ENCODE measurements at places on chromosomes 3 and 15.
A peak's percentile ranks its signal among the peaks of the same experiment; 100 is the strongest.

DNA sequence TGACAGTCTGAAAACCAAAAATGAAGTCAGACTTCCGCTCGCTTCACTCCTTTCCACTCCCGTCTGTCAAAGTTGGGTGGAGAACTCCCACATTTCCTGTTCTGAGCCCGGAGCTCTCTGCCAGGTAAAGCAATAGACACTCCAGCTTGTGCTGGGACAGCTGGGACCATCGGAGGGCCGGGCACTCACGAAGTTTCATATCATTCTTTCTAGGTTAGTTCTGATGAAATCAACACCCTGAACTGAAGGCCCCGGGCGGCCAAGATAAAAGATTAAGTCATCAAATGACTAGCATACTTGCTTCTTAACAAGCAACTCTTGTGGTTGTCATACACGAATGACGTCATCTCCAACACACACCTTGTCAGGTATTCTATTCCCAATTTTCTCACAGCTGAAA is 42.1 kb downstream of the MAGI1 start:
- H3K4me3 ChIP-seq, result no peak overlapping the region
- DNase-seq, result no peak
- no peaks in the 10 kb centered on the region for H3K36me3 ChIP-seq
- no peaks in the 10 kb centered on the region for H3K4me1 ChIP-seq
- no peak overlapping the region for H3K27ac ChIP-seq
- no peaks in the 10 kb centered on the region for H3K27me3 ChIP-seq

GRCh38 chr15:99296386-99296785 is 45.1 kb downstream of the LRRC28 start:
- no peaks in the 10 kb centered on the region for H3K27me3 ChIP-seq
- no peak overlapping the region for H3K27ac ChIP-seq
- H3K4me3 ChIP-seq, result no peak overlapping the region

DNA sequence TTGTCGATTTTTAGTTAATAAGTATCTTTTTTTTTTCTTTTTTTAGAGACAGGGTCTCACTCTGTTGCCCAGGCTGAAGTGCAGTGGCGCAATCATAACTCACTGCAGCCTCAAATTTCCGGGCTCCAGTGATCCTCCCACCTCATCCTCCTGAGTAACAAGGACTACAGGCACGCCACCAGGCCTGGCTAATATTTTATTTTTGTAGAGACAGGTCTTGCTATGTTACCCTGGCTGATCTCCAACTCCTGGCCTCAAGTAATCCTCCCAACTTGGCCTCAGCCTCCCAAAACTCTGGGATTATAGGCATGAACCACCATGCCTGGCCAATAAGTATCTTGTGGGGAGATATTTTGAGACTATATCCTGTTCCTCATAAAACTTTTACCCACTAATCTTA is 29.4 kb upstream of the ARID3B start:
- H3K4me1 ChIP-seq, result peaks cover 20% of the 10 kb centered on the region
- H3K36me3 ChIP-seq, result peaks cover 6% of the 10 kb centered on the region
- peak overlapping the region; percentile 53 for H3K27ac ChIP-seq
- no peaks in the 10 kb centered on the region for H3K27me3 ChIP-seq
- H3K4me3 ChIP-seq, result peak overlapping the region; percentile 60
- DNase-seq, result no peak

- H3K27ac ChIP-seq, result no peak overlapping the region
- H3K27me3 ChIP-seq, result no peaks in the 10 kb centered on the region
- no peaks in the 10 kb centered on the region for H3K36me3 ChIP-seq
- H3K4me1 ChIP-seq, result peaks cover 21% of the 10 kb centered on the region
- H3K4me3 ChIP-seq, result no peak overlapping the region
Measured at GRCh38 chr3:143352850-143353550, 233.4 kb downstream of the CHST2 start.

Measured in T-helper 2 cell treated with Interferon-gamma antibody and Interleukin-4, amounts not matched to agents 5 μg/mL and 100 μg/mL, for 36 hours (primary cell).